ENCODE measurements at places on chromosomes 4 and X.

DNA sequence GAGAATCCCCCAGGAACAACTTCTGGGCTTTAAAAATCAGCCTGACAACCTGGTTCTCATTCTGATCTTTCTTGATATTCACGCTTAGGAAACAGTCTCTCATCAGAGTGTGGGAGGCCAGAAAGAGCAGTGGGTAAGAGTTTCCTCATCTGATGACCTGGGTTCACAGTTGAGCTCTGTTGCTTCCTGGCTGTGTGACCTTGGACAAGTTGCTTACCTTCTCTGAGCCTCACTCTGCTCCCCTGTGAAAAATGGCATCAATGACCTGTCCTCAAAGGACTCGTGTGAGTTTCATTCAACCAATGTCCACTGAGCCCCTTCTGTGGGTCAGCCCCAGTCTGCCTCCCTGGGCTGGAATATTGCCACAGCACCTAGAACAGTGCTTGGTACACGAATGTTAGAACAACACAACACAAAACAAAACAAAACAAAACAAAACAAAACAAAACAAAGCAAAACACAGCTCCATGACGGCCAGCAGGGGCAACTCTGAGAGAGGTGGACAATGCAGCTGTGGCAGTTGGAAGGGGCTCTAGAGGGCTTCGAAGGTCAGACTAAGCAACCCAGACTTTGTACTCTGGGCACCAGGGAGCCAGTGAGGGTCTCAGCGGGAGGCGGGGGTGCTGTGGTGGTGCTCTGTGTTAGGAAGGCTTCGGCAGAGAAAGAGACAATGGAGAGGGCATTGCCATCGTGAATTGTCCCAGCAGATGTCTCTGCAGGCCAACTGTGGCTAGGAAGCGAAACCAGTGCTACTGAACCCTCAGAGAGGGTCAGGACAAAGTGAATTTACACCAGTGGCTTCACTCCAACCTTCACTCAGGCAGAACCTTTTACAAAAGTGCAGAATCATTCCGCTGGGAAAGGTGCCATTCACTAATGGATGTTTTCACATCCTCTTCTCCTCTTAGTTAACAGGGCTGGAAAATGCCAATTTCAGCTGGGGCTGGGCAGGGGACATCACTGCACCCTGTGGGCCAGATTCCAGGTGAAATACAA lies 14.3 kb upstream of the C4orf50 start:
- no peak for DNase-seq

GRCh38 chr4:154517591-154517990 lies 26.0 kb upstream of the DCHS2 start:
- DNase-seq, result no peak

DNA sequence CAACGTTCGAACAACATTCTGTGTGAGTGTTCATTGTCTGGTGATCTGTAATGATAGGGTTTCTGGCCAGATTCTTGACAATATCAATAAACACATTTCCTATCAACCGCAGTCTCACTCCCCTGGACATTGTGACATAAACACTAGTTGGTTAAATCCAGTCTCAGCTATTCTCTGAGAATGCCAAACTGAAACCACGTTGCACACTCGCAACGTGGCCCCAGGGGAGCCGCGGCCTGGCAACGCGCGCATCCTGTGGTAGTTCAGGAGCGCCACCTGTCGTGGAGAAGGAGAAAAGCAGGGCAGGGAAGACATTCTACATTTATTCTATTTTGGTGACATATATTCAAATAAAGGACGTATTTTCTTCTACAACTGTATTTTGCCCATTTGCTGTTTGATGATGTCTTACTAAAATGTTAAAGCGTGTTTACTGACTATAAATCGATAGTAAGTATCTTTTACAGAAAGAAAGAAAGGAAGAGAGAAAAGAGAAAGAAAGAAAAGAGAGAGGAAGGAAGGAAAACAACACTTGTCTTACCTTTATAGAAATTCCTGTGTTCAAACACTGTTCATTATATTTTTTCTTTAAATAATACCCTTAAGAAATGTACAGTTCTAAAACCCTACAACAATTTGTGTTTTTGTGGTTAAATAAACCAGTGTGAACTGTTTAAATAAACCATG lies 738.3 kb upstream of the FRG1 start:
- DNase-seq, result peak; percentile 45

DNA sequence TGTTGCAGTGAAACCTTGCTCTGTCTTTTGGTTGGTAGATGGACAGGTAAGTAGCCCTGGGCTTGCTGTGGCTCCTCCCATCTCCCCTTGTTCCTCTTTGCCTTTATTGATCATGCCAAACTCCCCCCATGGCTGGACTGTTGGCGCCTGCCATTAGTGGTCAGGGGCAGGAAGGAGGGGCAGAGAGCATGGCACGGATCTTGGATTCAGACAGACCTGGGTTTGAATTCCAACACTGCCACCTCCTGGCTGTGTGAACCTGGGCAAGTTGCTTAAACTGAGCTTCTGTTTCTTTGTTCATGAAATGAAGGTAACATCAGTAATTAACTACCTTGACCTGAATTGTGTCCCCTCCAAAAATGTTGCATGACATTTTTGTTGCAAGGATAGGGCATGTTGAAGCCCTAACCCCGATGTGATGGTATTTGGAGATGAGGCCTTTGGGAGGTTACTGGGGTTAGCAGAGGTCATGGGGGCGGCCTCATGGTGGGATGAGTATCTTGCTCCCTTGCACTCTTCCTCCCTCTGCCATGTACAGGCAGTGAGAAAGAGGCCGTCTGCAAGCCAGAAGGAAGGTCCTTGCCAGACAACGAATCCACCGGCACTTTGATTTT lies 6.0 kb downstream of the SLC2A9 start:
- DNase-seq, result peak; percentile 61

DNA sequence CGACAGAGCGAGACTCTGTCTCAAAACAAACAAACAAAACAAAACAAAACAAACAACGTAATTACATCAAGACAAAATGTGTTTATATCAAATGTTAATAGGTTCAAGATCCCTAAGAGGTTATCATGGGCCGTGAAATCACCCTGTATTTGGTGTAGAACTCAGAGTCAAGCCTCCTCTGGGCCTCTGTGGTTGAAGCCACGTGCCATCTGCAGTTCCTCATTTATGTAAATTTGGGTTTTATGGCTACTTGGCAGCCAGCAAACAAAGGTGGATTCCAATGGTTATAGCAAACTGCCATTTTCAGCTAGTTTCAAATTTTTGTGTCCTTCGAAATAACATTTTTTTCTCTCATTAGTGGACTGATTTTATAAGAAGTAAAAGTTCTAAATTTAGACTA lies 16.4 kb downstream of the NSDHL start:
- DNase-seq, result no peak

- DNase-seq, result no peak
These were observed 173.9 kb downstream of the SCFD2 start for GRCh38 chr4:53191997-53192396.

GRCh38 chrX:129797251-129797906 lies 17.6 kb downstream of the SASH3 start:
- DNase-seq, result no peak

GRCh38 chr4:153684971-153685371 lies 891 bp downstream of the TLR2 start:
- no peak for DNase-seq

- DNase-seq, result no peak
These were observed 692.6 kb downstream of the RAB28 start for GRCh38 chr4:12791536-12791935.

GRCh38 chr4:108793415-108793814 lies 30.6 kb upstream of the ETNPPL start:
- DNase-seq, result no peak

DNA sequence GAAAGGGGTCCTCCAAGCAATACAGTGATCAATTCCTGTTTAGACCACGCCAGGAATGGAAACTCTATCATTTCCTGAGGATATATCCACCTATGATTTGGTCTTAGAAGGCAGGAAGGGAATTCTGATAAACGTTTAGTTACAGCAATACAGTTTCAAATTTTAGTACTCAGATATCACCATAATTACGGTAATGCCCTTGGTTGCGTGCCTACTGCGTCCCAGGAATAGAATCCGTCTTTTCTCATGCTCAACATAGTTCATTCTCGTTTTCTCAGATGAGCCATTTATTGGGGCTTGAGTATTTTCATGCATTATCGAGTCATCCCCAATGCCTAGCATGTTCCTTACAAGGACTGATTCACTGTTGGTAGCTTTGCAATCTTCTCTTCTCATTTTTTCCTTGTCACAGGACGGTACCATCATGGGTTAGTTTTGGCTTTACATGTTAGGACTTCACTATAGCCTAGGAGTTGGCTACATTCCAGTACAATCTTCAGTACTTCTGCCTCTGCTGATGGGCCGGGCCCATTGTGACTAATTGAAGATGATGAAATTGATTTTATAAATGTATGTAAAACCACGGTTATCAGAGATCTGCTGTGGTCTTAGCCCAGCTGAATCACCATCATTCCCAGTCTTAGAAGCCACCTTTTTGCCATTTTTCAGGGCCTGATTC lies 4.4 kb upstream of the PRKX start:
- no peak for DNase-seq

- no peak for DNase-seq
These were observed 155.6 kb upstream of the CXCL13 start for GRCh38 chr4:77450006-77450405.

- no peak for DNase-seq
These were observed 47.0 kb downstream of the KLHL15 start for GRCh38 chrX:23980011-23980441.

DNA sequence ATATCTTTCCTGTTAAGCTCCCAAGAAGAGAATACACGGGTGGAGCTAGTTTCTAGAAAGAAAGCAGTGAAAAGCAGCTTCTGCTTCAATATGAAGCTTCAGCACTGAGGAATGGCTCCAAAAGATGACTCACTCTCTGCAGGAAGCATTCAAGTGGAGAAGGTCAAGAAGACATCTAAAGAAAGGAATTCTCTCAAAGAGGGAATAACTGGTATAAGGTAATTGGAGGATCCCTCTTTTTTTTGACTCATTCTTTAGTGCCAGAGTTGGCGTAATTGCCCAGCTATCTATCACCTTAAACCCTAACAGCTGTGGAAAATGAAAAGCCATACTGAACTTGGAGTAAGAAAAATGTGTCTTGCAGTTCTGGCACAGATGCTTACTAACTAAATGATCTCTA lies 3.5 kb downstream of the EDA2R start:
- no peak for DNase-seq
